Astrocyte (in vitro differentiated cells and primary cell): ENCODE measurements at places on chromosomes 6 and 20.

- no peak for DNase-seq
These were observed 4.5 kb upstream of the MMP9 start for GRCh38 chr20:46004187-46004586.

DNA sequence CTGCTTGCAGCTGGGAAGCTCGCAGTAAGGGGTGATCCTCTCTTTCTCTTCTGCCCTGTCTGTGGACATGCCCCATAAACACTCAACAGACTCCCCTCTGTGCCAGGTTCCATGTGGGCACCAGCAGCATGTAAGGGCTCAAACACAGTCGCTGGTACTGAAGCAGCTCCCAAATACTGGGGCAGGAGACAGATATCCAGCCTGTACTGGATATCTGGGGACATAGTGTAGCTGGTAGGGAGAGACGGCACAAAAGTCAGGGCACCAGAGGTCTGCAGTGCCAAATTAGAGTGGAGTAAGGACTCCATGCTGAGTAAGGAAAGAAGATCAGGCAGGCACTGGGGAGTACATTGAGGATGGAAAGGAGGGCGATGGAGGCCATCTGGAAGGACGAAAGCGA lies 48.3 kb upstream of the RSPO4 start:
- no peak for DNase-seq

DNA sequence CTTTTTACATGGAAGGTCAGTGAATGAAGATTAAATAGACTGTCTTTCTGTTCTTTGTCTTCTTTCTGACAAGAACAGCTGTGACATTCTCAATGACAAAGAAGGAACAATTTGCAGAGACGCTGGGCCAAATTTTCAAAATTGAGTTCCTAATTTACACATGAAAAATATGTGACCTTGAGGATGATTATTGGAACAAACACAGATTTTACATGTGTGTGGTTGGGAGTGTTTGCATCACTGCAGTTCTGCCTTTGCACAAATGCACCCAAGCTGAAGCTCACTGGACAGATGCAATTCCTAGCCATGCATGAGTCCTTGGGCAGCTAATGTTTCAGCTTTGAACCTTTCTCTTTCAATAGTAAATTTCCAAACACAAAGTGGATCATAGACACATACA lies 350.8 kb downstream of the QKI start:
- DNase-seq: no peak

DNA sequence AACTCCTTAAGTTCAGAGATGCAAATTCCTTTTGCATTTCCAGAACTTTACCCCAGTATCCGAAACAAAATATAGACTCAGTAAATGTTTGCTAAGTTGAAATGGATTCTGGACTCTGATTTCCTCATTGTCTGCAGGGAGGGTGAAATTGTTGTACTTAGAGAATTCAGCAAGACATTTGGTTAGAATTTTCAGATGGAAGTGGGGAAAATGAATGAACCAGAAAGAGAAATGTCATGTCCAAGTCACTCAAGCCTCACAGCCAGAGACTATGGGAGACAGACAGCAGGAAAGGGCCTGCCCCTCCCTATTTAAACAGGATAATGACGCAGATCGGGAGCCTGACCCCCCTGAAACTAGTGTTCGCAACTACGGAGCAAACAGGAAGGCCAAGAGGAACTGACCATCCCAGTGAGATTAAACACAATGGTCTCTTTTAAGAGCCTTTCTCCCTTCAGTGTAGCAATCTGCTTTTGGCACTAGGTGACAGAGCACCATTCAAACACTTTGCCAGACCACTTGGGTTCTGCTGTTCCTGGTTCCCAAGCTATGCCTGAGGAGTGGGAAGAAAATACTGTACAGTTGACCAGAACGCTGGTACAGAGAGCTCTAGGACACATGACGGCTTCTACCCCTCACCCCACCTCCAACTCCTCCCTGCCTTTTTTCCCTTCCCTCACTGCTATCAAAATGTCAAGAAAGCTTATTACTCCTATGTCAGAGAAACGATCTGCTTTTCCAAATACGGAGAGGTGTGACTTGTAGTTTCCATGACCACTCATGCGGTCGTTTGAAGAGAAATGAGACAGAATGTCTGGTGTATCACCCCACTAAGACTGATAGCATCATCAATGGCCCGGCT lies 13.7 kb downstream of the NEDD9 start:
- DNase-seq: peak; percentile 51

DNA sequence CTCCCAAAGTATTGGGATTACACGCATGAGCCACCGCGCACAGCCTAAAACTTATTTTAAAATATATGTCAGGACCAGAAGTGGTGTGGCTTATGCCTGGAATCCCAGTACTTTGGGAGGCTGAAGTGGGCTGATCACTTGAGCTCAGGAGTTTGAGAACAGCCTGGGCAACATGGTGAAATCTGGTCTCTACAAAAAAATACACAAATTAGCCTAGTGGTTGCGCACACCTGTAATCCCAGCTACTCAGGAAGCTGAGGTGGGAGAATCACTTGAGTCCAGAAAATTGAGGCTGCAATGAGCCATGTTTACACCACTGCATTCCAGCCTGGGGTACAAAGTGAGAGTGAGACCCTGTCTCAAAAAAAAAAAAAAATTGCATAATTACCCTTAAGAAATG lies 13.7 kb downstream of the PXT1 start:
- DNase-seq: no peak

GRCh38 chr6:209432-210103 lies 82.7 kb upstream of the DUSP22 start:
- DNase-seq: no peak

DNA sequence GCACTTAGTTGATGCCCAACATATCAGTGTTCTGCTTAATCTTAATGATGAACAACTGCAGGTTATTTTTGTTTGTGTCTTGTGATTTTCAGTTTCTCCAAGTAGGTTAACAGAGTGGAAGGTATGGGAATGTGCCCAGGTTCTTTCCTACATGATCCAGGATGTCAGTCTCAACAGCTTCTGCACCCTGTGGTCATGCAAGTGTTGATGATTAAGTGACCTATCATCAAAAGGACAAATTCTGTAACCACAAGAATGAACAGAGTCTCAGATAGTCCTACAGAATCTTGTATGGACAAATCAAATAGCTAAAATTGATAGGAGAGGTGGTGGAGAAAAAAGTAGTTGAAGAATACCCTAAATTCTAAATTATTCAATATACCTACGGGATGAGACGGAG lies 26.1 kb downstream of the MAN1A1 start:
- DNase-seq: peak; percentile 26

GRCh38 chr20:62168890-62169435 lies 13.9 kb upstream of the MTG2 start:
- DNase-seq: no peak

- peak; percentile 66 for DNase-seq
These were observed 89.1 kb downstream of the AIG1 start for GRCh38 chr6:143149771-143150170.

GRCh38 chr6:36075656-36076055 lies 48.0 kb downstream of the MAPK14 start:
- no peak for DNase-seq

DNA sequence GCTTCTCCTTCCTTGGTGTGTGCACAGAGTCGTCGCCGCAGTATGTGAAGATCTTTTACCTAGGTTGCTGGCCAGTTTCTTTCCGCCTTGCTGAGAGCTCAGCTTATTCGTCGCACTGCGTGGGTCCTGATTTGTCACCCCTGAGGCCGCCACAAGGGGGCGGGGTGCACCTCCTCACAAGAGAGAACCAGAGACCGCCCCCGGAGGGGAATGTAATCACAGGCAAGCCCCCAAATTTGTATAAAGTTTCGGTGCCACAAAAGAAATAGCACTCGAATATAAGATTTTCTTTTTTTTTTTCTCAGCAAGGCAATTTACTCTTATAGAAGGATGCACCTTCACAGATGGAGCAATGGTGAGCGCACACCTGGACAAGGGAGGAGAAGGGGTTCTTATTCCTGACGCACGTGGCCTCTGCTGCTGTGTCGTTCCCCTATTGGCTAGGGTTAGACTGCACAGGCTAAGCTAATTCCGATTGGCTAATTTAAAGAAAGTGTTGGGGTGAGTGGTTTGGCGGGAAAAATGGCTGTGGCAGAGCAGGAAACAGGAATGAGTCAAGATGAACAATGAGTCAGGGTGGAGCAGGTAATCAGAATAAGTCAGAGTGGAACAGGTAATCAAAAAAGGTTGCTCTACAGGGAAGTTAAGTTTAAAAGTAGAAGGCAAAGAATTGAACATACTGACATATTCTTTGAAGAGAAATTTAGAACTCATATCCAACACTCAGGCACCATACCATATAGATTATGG lies 19.5 kb downstream of the NCOA3 start:
- no peak for DNase-seq

GRCh38 chr20:16488616-16489015 lies 84.6 kb downstream of the KIF16B start:
- no peak for DNase-seq

GRCh38 chr20:47981222-47981621 lies 195.9 kb upstream of the SULF2 start:
- DNase-seq: no peak

DNA sequence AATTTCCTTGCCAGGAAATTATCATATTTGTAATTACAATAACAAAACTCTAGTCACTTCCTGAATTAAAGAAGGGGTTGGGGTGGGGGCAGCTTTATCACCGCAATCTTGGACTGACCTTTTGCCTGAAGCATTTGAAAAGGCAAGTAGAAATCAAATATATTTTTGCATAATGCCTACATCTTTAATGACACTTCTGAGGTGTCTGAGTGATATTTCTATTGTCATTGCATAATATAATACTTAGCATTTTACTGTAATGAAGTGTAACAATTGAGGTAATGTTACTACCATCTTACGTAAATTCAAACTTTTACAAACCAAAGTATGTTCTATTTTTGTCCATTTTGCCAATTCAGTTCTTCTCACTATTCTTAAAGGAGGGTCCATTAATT lies 65.2 kb downstream of the SYNE1 start:
- no peak for DNase-seq

DNA sequence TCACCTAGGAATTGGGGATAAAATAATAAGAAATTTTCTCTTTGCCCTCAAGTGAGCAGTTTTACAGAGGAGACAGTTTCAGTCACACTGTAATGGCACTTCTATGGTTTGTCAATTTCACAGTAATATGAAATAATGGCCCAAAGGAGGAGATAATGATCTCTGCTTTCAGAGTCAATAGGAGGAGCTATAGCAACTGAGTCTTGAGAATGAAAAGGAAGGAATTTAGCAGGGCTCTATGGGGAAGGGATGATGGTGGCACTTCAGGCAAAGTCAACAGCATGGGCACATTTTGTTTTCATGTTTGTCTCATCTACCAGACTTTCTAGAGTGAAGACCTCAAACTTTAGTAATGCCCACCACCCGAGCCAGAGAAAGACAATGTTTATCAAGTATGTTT lies 138.3 kb upstream of the HMGN3 start:
- DNase-seq: no peak

DNA sequence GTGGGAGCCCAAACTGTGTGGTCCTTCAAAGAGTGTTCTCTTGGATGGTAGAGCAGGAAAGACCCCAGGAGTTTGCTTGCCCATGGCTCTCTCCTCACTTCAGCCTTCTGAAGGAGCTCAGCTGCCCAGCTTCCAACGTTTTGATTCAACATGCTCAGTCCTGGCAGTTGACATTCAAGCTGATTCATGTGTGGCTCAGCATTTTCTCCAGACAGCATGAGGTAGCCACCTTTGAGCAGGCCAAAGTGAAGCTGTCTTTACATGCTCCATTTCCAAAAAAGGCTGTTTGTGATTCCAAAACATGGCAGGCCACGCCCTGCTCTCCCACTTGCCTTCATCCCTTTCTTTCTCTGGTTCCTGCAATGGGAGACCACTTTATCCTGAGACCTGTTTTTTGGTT lies 280.2 kb downstream of the TBC1D7 start:
- DNase-seq: peak; percentile 6

DNA sequence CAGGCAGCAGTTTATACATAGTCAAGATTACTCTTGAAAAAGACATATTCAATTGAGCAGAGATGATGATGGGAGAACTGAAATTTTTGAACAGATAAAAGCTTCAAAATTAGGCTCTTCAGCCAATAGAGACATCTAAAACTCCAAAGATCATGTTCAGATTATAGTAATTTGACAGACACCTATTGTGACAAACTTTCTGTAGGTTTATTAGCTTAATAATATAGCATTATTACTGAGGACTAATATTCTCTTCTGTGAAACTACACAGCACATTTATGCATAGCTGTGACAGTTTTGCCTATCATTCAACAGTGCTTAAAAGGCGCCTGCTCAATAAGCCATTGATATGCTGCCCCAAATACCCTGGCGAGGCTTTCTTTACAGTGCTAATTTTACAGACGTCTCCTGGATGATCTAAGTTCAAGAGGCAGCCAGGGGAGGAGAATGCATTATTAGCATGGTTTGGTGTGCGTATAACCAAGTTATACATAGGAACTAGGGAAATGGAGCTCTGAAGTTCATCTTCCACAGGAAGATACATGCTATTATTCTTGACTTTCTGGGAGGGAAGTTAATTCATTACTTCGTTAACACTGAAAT lies 21.5 kb downstream of the PLAGL1 start:
- no peak for DNase-seq

- peak; percentile 86 for DNase-seq
These were observed 157.4 kb upstream of the ZNF217 start for GRCh38 chr20:53750827-53751619.

- DNase-seq: no peak
These were observed 64.8 kb downstream of the LMBRD1 start for GRCh38 chr6:69732045-69732444.

- no peak for DNase-seq
These were observed 124.7 kb upstream of the SASH1 start for GRCh38 chr6:148217921-148218320.

- peak; percentile 87 for DNase-seq
These were observed 266.4 kb upstream of the BMP2 start for GRCh38 chr20:6501061-6501460.

DNA sequence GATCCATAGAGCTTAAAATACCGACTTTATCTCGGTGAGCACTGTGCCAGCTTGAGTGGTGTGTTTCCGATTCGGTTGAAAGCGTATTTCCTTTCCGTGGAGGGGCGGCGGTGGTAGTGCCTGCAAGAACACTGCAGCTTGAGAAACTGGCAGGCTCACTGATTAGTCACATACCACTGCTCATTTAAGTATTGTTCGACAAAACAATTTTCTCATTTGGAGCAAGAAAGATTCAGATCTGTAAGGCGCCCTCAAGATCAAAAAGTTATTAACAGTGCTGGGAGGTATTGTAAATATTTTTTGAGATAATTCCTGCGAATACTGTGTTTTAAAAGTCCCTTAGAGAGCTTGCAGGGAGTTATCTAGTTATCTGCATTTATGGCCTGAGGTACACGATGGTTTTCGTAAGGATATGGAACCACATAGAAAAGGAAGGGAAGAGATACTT lies 1.3 kb downstream of the MAPK14 start:
- peak; percentile 80 for DNase-seq

DNA sequence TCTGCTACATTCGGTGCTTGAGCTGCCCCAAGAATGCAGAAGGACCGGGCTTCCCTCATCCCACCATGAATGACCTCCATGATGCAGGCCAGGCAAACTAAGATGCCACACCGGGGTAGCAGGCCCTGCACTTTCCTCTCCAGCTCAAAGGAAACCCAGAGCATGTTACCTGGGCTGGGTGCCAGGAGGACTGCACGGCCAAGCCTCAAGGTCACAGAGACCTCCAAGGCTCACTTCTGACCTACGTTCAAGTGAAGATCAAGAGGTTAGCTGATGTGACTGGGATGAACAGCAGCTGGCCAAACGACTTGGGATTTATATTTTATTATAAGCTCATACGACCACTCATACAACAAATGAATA lies 501.8 kb downstream of the CD83 start:
- no peak for DNase-seq
